ENCODE measurements at places on chromosomes 1 and 21. TPM values are rescaled to one million over a fixed set of nuclear protein-coding genes. Genes with fewer than 3 reads are reported as not detected.

SLC30A10 gene
- not detected for total RNA-seq

DNA sequence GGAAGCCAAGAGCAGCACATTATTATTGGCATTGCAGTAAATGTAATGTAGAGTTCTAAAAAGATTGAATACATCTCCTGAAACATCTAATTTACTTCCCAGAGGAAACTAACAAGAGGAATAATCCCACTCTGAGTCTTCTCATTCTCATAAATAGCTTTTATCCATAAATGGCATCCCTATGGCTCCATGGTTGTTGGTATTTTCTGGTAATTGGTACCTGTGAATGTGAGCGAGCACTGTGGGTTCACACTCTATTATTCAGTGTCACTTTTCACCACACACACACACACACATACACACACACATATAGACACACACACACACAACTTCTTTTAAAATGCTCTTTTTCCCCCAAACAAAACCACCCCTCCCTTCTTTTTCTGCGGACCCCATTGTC lies 4.7 kb upstream of the WLS start:
- no peaks in the 10 kb centered on the region for H3K36me3 ChIP-seq
- no peak overlapping the region for H3K27ac ChIP-seq
- peaks cover 9% of the 10 kb centered on the region for H3K4me1 ChIP-seq
- H3K27me3 ChIP-seq, result peaks cover 3% of the 10 kb centered on the region

- DNase-seq, result no peak
- no peak overlapping the region for H3K4me3 ChIP-seq
- H3K27ac ChIP-seq, result peak overlapping the region; percentile 85
- H3K36me3 ChIP-seq, result no peaks in the 10 kb centered on the region
- peaks cover 63% of the 10 kb centered on the region for H3K4me1 ChIP-seq
Observed at GRCh38 chr1:8197493-8198282, 120.2 kb upstream of the SLC45A1 start.

- peaks cover 2% of the 10 kb centered on the region for H3K36me3 ChIP-seq
- H3K27ac ChIP-seq, result no peak overlapping the region
- no peak overlapping the region for H3K4me3 ChIP-seq
Observed at GRCh38 chr1:235858766-235859165, 7.9 kb downstream of the LYST start.

DNA sequence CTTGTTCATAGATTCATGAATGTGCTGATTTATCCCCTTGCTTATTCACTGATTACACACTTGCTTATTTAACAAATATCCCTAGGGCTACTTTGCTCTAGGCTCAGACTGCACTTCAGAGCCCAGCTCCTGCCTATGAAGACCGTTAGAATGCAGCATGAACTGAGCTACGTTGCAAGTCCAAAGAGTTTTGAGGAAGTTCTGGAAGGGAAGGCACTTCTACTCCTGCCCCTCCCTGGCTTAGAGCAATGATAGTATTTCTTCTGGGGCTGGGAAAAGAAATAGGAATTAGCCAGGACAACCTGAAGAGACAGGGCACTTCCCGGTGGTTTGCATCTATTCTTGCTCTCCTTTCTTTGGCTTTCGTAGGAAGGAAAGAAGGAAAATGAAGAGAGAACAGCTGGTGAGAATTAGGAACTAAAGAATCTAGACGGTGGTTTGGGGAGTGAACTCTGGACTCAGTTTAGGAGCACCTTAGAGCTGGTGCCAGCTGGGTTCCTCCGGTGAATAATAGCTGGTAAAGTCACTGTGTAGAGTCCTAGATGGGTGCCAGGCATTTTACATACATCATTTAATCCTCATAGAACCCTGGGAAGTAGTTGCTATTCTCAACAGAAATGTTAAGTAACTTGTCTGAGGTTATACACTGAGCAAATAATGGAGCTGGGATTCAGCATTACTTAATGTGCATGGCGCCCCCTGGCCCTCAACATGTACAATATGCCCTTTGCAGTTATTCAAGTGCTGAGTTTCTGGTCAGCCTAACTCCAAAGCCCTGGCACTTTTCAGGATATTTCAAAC lies 65.9 kb downstream of the NDUFS5 start:
- peaks cover 12% of the 10 kb centered on the region for H3K4me1 ChIP-seq
- no peak overlapping the region for H3K4me3 ChIP-seq
- H3K27me3 ChIP-seq, result no peaks in the 10 kb centered on the region
- no peak overlapping the region for H3K27ac ChIP-seq

DNA sequence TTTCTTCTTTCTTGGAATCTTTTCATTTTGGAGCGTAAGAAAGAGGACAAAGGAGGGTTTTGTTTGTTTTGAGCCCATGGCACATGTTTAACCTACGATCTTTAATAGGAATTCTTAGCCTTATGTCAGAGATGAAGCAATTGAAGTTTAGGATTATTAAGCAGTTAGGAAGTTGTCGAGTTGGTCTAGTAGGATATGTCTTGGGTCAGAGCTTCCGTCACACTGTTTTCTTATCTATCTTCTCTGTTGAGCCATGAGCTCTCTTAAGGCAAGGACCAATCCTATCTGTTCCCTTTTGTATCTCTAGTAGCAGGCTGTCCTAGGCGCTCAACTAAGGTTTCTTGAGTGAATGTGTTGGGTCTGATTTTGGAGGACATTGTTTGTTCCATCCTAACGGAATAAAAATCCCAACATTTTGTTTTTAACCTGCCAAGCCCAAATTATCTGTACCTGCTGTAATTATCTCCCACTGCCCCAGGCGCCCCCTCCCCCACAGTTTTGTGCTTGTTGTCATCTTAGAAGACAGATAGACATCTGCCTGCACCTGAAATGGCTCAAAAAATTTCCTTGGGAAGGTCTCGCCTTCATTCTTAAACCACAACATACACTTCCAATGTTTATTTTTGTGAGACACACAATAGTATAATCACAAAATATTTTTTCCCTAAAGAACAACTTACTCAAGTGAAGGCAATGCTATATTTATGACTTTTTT lies 95.3 kb upstream of the GADD45A start:
- H3K4me3 ChIP-seq, result no peak overlapping the region
- no peak overlapping the region for H3K27ac ChIP-seq
- H3K4me1 ChIP-seq, result peaks cover 9% of the 10 kb centered on the region
- no peak for DNase-seq
- no peaks in the 10 kb centered on the region for H3K27me3 ChIP-seq

DNA sequence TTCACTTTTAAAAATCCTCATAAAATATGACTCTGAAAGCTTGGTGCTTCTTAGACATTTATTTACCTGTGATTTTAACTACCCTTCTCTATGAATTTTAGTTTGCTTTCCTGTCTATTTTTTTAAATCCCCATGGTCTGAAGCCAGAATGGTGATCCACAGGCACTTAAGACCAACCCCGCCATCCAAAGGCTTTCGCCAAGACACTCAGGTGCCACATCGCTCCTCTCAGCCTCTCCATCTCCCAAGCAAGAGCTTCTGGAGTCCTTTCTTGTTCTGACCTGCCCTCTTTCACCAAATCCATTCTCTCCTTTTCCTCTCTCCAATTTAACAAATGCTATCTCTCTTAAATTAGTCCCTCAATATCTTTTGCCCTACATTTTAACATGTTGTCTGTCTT lies 464.6 kb downstream of the PCP4 start:
- no peaks in the 10 kb centered on the region for H3K36me3 ChIP-seq
- no peaks in the 10 kb centered on the region for H3K27me3 ChIP-seq
- no peak for DNase-seq
- H3K4me1 ChIP-seq, result no peaks in the 10 kb centered on the region
- no peak overlapping the region for H3K4me3 ChIP-seq

SYT11 gene
- 5.3 TPM for total RNA-seq

TDRD10 gene
- not detected for total RNA-seq

GRCh38 chr21:27423906-27424595 lies 457.2 kb upstream of the ADAMTS5 start:
- peaks cover 2% of the 10 kb centered on the region for H3K36me3 ChIP-seq
- H3K27me3 ChIP-seq, result no peaks in the 10 kb centered on the region

GRCh38 chr1:168589167-168589566 lies 12.8 kb downstream of the XCL1 start:
- DNase-seq, result no peak
- H3K36me3 ChIP-seq, result no peaks in the 10 kb centered on the region
- H3K27ac ChIP-seq, result no peak overlapping the region
- peaks cover 19% of the 10 kb centered on the region for H3K4me1 ChIP-seq
- peaks cover 13% of the 10 kb centered on the region for H3K27me3 ChIP-seq

GRCh38 chr1:52955129-52955970 lies 28.3 kb downstream of the SCP2 start:
- H3K27ac ChIP-seq, result peak overlapping the region; percentile 66
- H3K4me3 ChIP-seq, result no peak overlapping the region
- no peaks in the 10 kb centered on the region for H3K27me3 ChIP-seq
- H3K36me3 ChIP-seq, result peaks cover 22% of the 10 kb centered on the region
- DNase-seq, result no peak
- peaks cover 13% of the 10 kb centered on the region for H3K4me1 ChIP-seq

CLDN17 gene
- not detected for total RNA-seq

- DNase-seq, result no peak
- no peaks in the 10 kb centered on the region for H3K27me3 ChIP-seq
- peaks cover 3% of the 10 kb centered on the region for H3K4me1 ChIP-seq
- no peak overlapping the region for H3K27ac ChIP-seq
- H3K4me3 ChIP-seq, result no peak overlapping the region
Observed at GRCh38 chr1:35448344-35448801, 108.8 kb downstream of the KIAA0319L start.

- no peaks in the 10 kb centered on the region for H3K36me3 ChIP-seq
- no peak overlapping the region for H3K27ac ChIP-seq
- H3K4me1 ChIP-seq, result peaks cover 9% of the 10 kb centered on the region
- no peaks in the 10 kb centered on the region for H3K27me3 ChIP-seq
- H3K4me3 ChIP-seq, result no peak overlapping the region
Observed at GRCh38 chr1:199383793-199384192, 643.7 kb upstream of the NR5A2 start.

GRCh38 chr1:78355656-78356055 lies 135.1 kb upstream of the PTGFR start:
- no peak overlapping the region for H3K4me3 ChIP-seq
- peaks cover 26% of the 10 kb centered on the region for H3K27me3 ChIP-seq
- DNase-seq, result no peak
- peaks cover 3% of the 10 kb centered on the region for H3K4me1 ChIP-seq
- H3K27ac ChIP-seq, result no peak overlapping the region

GRCh38 chr1:221101807-221102605 lies 222.8 kb downstream of the HLX start:
- peaks cover 6% of the 10 kb centered on the region for H3K27me3 ChIP-seq
- H3K27ac ChIP-seq, result no peak overlapping the region
- no peaks in the 10 kb centered on the region for H3K36me3 ChIP-seq
- no peak overlapping the region for H3K4me3 ChIP-seq
- H3K4me1 ChIP-seq, result peaks cover 23% of the 10 kb centered on the region
- no peak for DNase-seq

CLCA1 gene
- total RNA-seq, result not detected

TSPAN1 gene
- 0.68 TPM for total RNA-seq

GRCh38 chr1:28301368-28302174 lies 27.3 kb upstream of the MED18 start:
- no peaks in the 10 kb centered on the region for H3K36me3 ChIP-seq
- no peak overlapping the region for H3K4me3 ChIP-seq
- DNase-seq, result no peak
- H3K27me3 ChIP-seq, result no peaks in the 10 kb centered on the region

OR2G2 gene
- not detected for total RNA-seq

DNA sequence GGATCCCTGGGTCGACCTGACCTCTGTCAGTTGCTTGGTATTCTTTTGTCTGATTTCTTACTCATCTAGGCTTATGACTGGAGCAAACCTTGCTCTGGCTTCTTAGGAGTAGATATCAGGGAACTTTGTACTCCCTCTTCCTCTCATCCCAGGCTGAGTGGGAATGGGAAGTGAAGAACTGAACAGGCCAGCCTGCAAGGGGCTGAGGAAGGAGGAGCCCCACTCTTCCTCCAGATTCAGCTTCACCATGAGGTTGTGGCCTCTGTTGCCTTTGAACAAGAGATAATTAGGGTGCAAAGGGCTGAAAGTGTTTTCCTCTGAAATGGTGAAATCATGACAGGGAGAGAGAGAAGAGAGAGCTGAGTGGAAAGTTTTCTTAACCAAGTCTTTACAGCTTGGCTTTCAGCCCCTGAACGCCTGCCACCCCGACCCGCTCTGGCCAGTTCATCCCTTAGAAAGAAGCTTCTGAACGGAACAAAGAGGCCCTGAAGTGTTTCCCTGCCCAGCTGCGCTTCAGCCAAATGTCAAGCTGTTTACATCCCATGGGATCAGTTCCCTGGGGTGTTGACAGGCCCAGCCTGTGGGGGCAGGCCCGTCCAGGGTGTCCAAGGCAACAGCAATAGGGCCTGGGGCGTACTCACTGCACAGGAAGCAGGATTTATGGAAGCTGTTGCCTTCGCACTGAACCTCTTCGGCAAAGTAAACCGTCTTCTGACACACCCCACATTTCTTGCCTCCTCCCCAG lies 11.2 kb downstream of the CSRP1 start:
- no peaks in the 10 kb centered on the region for H3K36me3 ChIP-seq
- H3K27ac ChIP-seq, result peak overlapping the region; percentile 87
- no peak for DNase-seq
- H3K27me3 ChIP-seq, result no peaks in the 10 kb centered on the region
- no peak overlapping the region for H3K4me3 ChIP-seq
- peaks cover 57% of the 10 kb centered on the region for H3K4me1 ChIP-seq

DNA sequence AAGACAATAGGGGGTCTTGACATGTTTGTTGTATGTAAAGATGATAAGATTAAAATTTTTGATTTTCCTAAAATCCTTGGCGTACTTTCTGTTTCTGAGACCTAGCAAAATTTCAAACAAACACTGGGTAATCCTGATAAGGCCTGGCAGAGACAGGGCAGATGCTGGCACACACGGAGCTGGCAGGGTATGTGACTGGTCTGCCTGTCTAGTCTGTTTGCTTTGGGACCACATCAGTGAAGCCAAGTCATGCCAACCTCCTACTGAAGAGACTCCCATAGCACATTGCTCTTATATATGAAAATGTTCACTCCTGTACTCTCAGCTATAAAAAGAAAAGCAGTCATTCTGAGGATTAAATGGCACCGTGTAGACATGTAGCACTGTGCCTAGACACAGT lies 14.1 kb downstream of the TOR3A start:
- peaks cover 21% of the 10 kb centered on the region for H3K4me1 ChIP-seq
- H3K27me3 ChIP-seq, result no peaks in the 10 kb centered on the region
- DNase-seq, result peak; percentile 27
- H3K27ac ChIP-seq, result peak overlapping the region; percentile 69
- no peak overlapping the region for H3K4me3 ChIP-seq

DNA sequence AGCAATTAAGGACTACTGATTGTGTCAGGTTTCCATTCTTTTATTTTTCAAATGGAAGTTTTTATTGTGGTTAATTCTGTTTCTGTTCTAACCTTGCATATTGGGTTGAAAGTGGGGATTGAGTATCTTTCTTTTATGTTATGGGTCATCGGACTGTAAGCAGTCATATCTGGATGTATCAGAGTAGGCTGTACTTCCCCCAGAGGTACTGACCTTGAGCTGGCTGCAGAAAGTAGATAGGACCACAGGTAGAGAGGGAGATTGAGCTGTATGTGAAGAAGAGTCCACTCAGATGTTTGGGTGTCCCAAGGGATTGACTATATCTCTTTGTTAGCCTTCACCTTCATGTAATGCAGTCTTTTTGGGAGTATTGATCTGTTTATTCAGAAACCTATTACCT lies 20.5 kb upstream of the ALG14 start:
- H3K4me1 ChIP-seq, result peaks cover 6% of the 10 kb centered on the region
- H3K27ac ChIP-seq, result no peak overlapping the region
- H3K4me3 ChIP-seq, result no peak overlapping the region
- DNase-seq, result no peak
- no peaks in the 10 kb centered on the region for H3K36me3 ChIP-seq

XCL1 gene
- 0.38 TPM for total RNA-seq

GRCh38 chr1:67893126-67893495 lies 59.8 kb upstream of the GNG12 start:
- DNase-seq, result no peak
- H3K4me1 ChIP-seq, result peaks cover 59% of the 10 kb centered on the region
- peak overlapping the region; percentile 4 for H3K27ac ChIP-seq
- no peak overlapping the region for H3K4me3 ChIP-seq
- H3K36me3 ChIP-seq, result no peaks in the 10 kb centered on the region
